ENCODE measurements at places on chromosomes 2 and 18.

DNA sequence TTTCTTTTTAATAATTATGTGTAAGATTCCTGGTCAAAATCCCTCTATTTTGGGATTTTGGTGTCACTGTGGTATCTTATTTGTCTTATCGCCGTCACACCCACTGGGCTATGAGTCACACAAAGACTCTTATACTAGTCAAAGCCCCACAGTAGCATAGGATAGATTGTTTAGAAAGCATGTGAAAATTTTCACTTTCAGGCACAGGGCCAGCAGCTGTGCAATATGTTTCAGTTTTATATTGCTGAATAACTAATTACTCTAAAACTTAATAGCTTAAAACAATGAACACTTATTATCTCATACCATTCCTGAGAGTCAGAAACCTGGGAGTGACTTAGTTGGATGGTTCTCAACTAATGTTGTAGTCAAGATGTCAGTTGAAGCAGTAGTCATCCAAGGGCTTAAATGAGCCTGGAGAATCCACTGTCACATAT, 24.0 kb downstream of the CFAP210 start:
- no peak for DNase-seq

DNA sequence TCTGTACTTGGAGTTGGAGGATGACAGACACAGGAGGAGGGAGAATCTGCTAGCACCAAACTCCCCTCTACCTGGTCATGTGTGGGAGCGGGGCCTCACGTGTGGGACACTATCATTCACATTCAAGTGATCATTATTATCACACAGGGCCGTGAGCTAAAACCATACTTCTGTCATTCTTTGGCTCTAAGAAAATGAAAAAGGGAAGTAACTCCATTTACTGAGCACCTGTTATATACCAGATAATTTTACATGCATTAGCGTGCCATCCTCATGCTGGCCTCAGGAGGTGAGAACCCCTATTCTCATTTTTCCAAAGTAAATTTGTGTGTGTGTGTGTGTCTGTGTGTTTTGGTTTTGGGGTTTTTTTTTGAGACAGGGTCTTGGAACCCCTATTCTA, 150.1 kb downstream of the GLI2 start:
- no peak for DNase-seq

GRCh38 chr2:39902103-39902502, 123.0 kb upstream of the THUMPD2 start:
- no peak for DNase-seq

DNA sequence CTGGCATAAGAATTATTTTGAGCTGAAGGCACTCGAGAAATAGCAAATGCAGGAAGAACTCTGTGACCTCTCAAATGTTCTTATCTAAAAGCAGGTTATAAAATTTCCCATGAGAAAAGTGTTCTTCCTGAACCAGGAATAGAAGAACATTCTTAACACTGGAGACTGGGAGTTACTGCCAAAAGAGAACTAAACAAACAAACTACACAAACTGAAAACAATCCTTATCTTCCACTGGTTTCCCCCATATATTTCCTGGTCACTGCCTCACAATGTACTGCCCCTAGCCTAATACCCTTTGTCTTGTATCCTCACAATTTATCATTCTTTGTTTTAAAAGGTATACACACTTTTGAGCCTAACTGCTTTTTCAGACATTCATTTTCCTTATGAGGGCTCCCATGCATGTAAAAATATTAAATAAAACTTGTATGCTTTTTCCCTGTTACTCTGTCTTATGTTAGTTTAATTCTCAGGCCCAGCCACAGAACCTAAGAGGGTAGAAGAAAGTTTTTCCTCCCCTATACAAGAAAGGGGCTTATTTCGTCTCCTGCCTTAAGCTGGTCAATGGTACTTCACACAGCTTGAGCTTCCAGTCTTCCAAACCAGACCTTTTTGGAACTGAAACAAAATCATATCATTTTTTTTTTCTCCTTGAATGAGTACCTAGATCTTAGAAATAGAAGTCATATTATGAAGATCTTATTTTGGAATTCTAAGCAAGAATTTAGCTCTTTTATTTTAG, 110.6 kb downstream of the MSTN start:
- no peak for DNase-seq

DNA sequence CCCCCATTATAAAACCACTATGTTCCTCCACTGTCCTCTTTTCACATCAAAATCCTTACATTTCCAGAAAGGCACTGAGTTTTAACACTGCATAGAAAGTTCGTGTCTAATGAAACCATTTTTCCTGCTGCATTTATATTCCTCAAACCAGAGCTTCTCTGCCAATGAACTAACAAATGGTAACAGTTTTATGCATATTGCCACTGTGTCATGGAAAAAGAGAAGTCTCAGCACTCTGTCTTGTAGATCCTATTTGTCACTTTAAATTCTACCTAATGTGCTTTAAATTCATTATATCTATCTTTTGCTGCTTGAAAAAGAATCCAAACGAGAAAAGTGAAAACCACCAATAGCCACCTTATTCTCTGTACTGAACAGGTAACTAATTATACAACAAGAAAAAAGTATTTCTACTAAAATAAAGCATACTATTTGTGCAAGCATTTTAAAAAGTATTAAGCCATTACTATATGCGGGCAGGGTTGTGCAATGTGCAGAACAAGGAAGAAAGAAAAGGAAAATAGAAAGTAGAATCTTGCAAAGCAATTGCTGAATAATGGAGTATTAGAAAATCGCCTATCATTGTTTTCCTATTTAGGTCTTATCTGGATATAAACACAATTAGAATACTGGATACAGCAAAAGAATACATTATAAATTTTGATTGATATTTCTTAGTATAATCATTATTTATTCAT, 328.9 kb downstream of the ZEB2 start:
- no peak for DNase-seq

- no peak for DNase-seq
Measured at GRCh38 chr2:188922191-188922590, 52.0 kb upstream of the COL3A1 start.

DNA sequence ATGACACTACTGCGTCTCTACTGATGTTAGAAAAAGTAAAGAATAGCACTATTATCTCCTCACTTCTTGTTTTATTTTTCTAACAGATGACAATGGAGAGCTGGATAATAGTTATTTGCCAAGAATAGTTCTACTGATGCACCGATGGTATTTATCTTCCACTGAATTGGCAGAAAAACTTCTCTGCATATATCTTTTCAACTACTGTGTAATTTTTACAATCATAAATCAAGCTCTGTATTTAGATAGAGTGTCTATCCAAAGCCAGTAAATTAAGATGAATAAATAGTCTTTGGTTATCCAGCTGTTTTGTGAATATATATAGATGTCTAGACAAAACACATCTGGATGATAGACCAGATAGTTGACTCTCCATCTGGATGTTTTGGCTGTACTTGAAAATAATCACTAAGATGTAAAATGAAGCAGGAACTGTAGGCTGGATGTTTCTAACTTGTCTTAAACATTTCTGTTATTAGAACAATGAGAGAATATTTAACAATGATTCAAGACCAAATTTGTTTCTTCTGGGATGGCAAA, 40.1 kb downstream of the RASGRP3 start:
- no peak for DNase-seq

GRCh38 chr2:12543978-12544558, 172.7 kb upstream of the TRIB2 start:
- DNase-seq = no peak

DNA sequence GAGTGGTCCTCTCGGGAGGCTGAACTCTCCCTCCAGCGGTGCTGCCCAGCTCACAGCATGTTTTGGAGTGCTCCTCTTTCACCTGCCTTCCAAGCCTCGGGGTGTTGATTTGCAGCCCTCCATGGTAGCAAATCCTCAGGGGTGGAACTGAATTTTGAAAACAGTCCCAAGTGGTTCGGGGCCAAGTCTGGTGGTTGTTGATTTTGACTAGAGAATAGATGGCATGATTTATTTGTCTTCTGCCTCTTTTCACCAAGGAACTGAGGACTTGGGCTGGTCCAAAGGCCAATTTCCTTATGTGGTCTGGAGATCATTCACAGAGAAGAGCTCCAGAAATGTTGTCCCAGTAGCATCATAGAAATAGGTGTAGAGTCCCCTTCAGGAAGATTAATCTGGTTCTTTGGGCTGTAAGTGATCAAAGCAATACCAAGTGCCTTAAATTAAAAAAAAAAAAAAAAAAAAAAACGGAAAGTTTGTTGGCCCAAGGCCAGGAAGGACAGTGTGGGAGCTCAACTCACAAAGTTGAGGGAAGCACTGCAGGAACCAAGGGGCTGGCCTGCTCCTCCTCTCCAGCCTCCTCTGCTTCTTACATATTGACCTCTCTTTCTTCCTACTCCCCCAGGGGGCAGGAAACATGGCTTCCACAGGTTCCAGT, 2.5 kb upstream of the DES start:
- DNase-seq = no peak

- no peak for DNase-seq
Measured at GRCh38 chr2:227739351-227739750, 6.3 kb upstream of the SCYGR8 start.

DNA sequence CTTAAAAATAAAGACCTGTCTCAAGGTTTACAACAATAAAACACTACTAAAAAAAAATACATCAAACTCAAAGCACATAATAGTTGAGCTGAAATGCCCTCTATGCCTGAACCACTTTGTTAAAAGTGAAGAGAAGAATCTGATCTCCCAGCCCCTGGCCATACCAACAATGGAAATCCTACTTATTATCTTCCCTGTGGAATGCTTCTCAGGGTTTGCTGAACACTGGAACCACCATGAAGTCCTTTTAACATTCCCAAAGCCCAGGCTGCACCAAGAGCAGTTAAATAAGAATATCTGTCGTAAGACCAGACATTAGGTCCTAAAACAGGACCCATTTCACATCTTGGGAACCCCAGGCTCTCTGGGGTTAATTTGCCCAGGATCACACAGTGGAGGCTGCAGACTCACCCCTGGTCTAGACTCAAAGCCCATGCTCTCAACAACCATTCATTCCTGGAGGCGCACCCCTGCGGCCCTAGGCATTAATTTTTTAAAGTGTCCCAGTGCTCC, 285.8 kb downstream of the STK39 start:
- no peak for DNase-seq

GRCh38 chr2:173667415-173667814, 297.8 kb downstream of the SP3 start:
- DNase-seq = no peak

- DNase-seq = no peak
Measured at GRCh38 chr2:223270548-223270947, 218.6 kb downstream of the KCNE4 start.

GRCh38 chr2:53131416-53131815, 636.2 kb upstream of the CHAC2 start:
- peak; percentile 49 for DNase-seq

GRCh38 chr2:239206042-239206441, 194.8 kb downstream of the HDAC4 start:
- DNase-seq = no peak

DNA sequence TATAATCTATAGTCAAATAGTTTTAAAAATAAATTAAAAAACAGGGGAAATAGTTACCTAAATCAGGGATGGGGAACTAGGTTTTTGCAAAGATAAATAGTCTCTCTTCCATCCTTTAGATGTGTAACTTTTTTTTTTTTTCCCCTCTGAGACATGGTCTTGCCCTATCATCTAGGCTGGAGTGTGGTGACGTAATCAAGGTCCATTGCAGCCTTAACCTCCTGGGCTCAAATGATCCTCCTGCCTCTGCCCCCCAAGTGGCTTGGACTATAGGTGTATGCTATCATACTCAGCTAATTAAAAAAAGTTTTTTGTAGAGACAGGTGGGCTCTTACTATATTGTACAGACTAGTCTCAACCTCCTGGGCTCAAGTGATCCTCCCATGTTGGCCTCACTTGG, 316.5 kb downstream of the CCDC85A start:
- no peak for DNase-seq

GRCh38 chr2:153912798-153913396, 41.2 kb downstream of the GALNT13 start:
- no peak for DNase-seq

- no peak for DNase-seq
Measured at GRCh38 chr18:5300476-5301010, 5.0 kb upstream of the ZBTB14 start.

- no peak for DNase-seq
Measured at GRCh38 chr2:119477113-119477505, 45.5 kb downstream of the TMEM37 start.

- DNase-seq = no peak
Measured at GRCh38 chr18:21930177-21930576, 189.6 kb downstream of the MIB1 start.

DNA sequence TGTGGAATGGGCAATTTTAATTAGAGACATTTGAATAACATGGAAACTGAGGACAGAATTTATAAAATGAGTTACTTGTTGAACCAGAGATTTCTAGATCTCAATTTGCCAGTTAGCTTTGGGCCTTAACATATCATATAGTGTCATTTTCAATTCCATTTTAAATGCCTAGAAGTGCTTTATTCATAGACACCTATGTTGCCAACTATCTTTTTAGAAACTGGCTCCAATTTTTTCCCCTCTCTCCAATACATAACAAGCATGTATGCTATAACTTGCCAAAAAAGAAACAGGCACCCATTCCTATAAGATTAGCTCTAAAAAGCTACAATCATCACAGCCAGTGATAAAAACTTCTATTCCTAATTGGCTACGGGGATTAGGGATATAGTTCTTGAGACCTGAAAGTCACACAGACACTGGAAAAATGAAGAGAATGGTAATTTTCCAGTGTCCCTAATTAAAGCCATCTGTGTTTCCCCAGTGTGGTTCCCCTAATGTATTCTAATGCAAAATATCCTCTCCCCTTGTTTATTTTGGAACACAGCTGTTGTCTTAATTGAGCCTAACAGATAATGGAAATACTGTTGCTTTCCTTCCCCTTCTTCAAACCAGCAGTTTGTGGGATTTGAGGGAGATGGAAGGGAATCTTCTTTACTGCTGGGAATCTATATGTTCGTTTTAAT, 205.5 kb upstream of the FSHR start:
- no peak for DNase-seq

GRCh38 chr18:77131652-77132368, 773 bp downstream of the MBP start:
- no peak for DNase-seq

DNA sequence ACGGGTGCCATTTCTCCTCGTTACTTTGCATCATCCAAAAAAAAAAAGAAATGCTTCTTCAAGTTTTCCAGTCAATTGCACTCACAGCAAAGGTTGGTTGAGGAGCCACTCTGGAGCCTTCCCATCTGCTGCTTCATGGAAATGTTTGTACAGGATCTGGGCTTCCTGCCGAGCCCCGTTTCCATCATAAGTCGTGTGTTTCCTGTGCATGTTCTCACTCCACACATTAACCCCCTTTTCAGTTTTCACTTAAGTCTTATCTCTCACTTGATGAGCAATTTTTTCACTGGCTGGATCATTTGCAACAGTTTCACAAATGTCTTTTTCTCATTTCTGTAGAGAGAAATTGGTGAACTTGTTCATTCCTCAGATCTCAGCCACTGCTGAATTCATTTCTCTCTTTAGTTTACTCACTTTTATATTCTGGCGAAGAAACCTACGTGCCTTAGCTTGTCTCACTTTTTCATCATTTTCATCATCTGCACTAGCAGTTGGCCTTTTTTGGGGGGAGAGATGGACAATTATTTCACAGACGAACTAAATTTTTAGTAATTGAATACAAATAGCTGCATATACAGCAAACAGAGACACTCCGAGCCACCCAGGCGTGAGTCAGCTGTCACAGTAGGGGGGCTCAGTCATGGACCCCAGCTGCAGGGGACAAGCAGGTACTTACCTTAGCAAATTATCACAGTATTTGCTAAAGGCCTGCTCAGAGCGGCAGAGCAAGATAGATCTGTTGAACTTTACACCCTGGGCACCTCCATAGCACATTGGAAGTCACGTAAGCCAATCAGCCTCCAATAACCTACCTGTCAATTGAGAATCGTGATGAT, 750.8 kb upstream of the ID2 start:
- DNase-seq = no peak
